RPMI8226 (cell line): ENCODE measurements at places on chromosomes 13 and 19.

- DNase-seq, result no peak
Measured at GRCh38 chr13:39768962-39769361, 113.5 kb downstream of the COG6 start.

GRCh38 chr19:2282862-2283237 lies 875 bp upstream of the PEAK3 start:
- no peak for DNase-seq

GRCh38 chr19:720345-721160 lies 11.8 kb downstream of the PALM start:
- DNase-seq, result no peak

- no peak for DNase-seq
Measured at GRCh38 chr13:114027826-114028225, 54.0 kb upstream of the C13orf46 start.

DNA sequence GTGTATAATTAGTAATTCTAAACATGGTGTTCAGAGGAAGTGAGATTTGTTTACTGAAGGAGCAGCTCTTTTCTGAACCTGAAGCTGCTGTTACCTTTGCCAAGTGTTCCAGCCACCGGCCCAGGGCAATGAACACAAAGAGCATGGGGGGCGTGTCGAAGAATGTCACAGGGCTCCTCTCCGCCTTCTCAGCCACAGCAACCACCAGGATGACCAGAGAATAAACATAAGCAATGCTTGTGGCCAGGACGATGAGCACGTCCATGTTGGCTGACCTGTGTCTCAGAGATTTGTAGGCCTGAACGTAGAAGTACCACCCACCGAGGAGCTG lies 53.1 kb downstream of the ATP7B start:
- no peak for DNase-seq
